NCI-H774 (cell line): ENCODE measurements at places on chromosomes 7 and 10.

DNA sequence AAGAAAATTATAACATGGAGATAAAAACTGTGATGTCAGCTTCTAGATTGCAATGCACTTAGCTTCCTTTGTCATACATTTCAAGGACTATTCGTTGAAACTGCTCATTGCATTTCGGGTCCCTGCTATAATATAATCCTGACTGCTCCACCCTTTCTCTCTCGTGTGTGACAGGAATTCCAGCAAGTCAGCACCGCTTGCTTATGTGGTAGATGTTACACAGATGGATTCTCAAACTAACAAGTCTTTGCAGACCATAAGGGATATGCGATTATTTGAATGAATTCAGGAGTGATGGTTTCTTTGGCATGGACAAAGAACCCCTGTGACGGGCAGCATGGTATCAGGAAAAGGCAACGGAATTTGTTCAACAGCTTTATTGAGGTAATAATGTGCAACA lies 184.0 kb downstream of the GRID1 start:
- no peak for DNase-seq

- DNase-seq = no peak
Observed at GRCh38 chr7:72057796-72058195, 354.3 kb downstream of the CALN1 start.

DNA sequence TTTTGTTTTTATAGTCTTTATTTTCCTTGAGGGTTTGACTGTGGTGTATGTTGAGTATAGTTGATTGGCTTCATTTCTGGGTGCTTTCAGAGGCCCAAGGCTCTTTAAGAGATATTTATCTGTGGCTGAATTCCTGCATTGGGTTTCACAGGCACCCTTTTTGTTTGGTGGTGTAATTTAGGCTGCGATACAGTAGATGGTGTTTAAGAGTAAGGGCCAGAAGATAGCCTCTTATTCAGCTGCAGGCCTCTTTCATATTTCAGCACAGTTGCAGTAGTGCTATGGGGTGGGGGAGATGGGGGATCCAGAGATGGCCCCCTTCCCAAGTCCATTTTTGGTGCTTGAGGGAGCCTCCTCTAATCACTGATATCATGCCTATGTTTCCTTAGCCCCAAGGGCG lies 69.7 kb downstream of the MGAM2 start:
- no peak for DNase-seq

GRCh38 chr10:122292376-122292775 lies 21.3 kb downstream of the BTBD16 start:
- no peak for DNase-seq

DNA sequence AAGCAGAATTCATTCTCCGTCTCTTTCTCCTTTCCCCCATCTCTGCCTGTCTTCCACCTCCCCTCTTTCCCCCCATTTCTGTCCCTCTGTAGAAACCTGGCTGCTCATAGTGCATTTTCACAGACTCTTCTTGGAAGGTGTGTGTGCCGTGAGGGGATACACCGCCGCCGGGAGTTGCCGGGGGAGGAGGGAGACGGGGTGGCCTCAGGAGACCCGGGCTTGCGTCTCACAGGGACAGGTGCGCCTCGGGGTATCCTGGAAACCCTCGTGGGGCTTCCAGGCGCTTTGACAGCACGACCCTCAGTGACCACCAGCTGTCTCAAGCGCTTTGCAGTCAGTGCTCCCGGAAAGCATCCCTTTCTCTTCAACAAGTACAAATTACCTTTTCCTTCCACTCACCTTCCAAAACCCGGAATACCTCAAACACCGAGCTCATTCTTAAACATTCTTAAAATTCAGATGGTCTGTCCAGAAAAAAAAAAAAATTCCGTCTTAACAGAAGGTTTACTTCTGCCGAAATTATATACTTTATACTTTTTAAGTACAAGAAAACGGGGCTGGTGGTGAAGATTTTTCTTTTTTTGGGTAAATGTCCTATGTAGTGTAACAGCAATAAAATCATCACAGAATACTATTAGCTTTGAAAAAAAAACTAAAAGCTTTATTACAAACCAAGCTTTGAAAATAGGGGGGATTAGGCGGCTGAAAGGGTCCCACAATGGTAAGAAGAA lies 8.2 kb downstream of the EMX2 start:
- no peak for DNase-seq

GRCh38 chr10:73843261-73843660 lies 31.1 kb downstream of the CAMK2G start:
- DNase-seq = no peak

DNA sequence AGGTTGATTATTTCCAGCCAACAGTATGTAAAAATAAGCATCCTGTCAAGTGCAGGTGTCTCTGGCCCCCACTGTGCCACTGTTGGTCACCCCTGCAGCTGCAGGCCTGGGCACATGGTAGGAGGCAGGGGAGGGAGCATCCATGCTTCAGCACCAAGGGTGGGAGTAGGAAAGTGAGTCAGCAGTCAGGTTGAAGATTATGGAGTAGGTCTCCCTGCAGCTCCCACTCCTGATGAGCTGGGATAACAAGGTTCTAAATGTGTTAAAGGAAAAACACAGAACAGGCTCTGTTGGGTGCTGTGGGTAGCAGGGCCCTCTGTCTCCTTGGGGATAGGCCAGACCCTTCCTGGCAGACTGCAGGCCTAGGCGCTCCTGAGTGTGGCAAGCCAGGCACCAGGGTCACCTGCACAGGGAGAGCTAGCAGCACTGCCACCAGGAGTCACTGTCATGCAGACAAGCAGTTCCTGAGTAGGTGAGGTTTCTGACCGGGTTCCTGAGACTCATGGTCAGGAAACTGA lies 59.3 kb downstream of the NUDCD3 start:
- DNase-seq = no peak

DNA sequence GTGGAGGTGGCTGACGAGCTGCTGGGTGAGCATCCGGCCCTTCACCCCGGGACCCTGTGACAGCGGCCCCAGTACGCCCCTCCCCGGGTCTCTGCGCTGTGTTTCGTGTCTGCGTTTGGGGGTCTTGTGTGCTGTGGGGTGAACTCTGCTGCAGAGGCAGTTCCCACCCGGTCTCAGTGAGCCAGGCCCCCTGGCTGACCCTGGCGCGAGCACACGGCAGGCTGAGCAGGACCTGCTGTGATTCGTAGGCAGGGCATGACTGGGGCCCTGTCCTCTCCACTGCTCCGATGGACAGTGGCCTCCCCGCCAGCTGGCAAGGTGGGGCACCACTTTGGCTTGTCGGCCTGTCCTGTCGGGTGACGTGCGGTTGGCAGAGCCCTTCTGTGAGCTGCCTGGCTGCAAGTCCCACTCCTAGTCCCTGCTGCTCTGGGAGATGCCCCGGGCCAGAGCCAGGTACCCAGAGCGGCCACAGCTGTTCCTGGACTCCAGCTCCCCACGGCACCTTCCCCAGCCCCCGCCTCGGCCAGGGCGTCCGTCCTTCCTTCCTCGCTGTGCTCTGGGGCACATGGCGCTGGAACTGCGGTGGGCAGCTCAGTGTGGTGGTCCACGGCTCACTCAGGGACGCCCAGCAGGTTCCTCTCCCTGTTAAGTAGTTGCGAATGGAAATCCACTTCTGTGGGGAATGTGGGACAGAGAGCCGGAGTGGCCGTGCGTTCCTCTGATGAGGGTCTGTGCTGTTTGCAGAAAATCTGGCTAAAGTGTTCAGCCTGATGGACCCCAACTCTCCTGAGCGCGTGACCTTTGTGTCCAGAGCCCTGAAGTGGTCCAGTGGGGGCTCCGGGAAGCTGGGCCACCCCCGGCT lies 10.5 kb downstream of the GET4 start:
- no peak for DNase-seq

- DNase-seq = peak; percentile 28
Observed at GRCh38 chr7:2757904-2758672, 70.1 kb downstream of the AMZ1 start.

GRCh38 chr10:123878666-123879303 lies 12.8 kb downstream of the CPXM2 start:
- no peak for DNase-seq

DNA sequence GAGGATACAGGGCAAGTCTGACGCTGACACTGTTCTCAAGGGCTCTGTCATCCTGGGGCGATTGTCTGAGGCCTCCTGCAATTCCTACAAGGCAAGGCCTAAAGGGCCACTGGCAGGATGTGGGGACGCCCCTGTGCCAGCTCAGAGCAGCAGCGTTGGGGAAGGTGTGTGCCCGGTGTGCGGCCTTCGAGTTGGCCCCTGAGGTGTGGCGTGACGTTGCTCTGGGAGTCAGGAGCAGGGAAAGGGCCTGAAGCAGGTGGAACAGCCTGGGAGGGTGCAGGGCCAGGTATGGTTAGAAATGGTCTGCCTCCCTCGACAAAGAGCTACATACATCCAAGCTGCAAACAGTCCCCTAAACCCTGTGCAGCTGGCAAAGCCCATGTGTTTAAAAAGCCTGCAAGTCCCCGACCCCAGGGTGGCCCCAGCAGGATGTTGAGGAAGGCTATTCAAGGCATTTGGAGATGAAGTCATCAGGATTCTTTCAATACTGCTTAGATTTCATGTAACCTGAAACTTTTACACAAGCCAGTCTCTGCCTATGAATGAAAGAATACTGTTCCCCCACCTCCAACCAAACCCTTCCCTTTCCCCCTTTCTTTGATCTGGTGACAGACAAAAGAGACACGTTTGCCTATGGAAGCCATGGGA lies 142.5 kb upstream of the TNS3 start:
- no peak for DNase-seq

DNA sequence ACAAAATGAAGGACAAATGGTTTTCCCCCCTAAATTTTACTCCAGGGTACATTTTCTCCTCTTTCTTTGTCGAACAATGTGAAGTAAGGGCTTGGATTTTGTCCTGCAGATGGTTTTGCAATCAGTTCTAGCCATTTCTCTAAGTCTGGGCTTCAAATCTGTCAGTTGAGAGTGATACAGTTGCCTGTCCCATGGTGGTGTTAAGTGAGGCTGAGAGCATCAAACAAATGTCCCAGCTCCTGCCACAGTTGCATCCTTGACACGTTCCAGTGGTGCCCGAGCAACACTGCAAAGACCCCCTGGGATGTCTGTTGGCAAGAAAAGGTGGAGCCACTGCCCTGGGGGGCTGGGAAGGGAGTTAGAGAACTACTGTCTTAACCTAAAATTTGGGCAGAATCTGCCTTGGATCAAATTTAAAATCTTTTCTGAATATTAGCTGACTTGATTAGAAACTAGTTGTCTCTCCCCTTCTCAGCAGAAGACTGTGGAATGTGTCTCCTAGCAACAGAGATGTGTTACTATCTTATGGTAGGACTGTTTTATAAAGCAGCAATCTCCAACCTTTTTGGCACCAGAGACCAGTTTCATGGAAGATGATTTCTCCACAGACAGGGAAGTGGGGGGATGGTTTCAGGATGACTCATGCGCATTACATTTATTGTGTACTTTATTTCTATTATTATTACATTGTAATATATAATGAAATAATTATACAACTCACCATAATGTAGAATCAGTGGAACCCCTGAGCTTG lies 102.0 kb upstream of the STEAP1B start:
- no peak for DNase-seq

GRCh38 chr10:45006276-45007030 lies 5.7 kb downstream of the ZNF22 start:
- no peak for DNase-seq

DNA sequence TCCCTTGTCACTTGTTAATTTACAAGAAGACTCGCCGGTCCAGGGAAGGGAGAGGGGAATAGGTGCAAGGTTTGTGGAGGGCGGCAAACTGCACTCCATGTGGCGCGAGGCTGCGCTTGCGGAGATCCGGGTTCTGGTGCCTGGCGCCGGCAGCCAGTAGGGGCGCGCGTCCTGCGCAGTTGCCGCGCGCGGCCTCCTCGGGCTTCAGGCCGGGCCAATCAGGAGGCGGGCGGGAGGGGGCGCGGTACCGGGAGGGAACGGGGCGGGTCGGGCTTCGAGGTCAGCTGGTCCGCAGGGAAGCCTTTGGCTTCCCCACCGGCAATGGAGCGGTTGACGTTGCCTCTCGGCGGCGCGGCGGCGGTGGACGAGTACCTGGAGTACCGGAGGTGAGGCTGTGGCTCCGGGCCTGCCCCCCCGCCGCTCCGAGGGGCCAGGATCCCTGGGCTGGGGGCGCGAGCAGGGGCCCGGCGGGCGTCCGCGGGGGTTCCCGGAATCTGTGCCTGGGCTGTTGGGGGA lies at the start of gene FAM221A:
TSS of gene FAM221A (plus strand) at position 302 of the 516 bp plus-strand sequence. CDS start at position 322, 20 bp downstream.
- peak; percentile 87 for DNase-seq

- DNase-seq = no peak
Observed at GRCh38 chr7:142110638-142111037, 880 bp upstream of the MGAM2 start.

DNA sequence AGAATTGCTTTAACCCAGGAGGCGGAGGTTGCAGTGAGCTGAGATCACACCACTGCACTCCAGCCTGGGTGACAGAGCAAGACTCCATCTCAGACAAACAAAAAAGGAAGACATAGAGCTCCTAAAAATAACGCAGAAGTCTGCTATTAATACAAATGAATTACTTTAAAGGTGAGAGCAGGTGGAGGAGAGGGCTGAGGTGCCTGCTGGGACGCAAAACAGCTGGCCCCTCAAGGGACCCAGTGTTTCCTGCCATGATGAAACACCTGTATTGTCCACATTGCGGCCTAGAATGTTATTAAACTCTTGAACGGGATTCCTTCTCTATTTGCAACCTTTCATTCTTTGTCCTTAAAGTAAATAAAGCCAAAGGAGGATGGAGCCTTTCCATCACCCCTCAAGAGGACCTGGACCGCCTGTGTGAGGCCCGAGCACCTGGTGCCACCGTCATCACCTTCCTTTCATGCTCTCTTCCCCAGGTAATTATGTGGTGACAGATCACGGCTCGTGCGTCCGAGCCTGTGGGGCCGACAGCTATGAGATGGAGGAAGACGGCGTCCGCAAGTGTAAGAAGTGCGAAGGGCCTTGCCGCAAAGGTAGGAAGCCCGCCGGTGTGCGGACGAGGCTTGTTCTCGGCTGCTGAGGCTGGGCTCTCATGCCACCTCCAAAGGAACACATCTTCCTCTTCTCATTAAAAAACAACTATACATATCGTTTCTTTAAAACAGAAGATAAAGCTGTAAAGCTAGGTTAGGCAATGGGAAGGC lies 136.7 kb downstream of the EGFR start:
- no peak for DNase-seq

DNA sequence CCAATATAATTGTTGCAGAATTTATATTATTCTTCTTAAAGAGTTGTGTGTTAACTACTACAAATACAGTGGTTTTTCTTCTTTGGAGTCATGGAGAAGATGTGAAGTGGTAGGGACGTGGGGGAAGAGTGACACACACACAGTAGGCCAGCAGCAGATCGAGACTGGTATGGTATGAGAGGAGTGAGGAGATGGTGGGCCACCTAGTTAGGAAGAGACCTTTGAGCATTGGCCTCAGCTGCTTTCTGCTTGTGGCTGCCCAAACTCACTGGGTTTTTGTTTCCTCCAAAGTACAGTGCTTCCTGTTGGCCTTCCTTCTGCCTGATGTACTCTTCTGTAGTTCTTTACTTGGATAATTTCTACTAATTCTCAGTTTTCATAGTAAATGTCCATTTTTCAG lies 14.6 kb downstream of the VCL start:
- no peak for DNase-seq

DNA sequence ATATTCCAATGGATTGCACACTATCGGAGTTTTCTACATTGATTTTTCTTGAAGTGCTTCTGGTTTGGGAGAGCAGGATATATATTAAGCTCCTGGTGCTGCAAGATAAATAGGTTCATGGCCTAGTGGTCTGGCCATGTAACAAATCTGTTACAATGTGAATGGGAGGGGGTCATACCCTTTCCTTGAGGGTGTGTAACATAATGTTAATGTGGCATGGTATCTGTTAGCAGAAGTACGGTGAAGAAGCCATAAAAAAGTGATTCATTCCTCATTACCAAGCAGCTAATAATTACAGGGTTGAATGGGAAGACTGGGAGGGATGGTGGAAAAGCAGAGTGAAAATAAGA lies 61.2 kb downstream of the INHBA start:
- no peak for DNase-seq
